Caki2 (cell line): ENCODE measurements at places on chromosomes 16 and 17.

DNA sequence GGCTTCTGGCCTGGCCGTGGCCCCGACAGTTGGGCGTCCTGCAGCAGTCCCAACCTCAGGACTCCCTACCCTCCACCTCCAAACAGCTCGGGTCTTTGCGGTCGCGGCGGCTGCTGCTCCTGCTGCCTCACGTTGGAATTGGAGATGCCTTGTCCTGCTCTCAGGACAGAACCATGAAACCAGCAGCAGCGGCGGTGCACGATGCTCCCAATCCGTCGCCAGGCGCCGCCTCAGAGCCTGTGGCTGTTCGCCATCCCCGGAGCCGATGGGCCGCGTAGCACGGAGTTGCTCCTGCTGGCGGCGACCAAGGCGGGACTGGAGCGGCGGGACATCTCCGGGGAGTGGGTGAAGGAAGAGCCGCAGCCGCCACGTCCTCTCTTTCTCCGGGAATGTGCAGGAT, 1965.9 kb downstream of the TP53TG3F start:
- DNase-seq = no peak

- DNase-seq = no peak
Measured at GRCh38 chr17:33642002-33642401, 348.9 kb upstream of the ASIC2 start.

GRCh38 chr16:65312071-65312470, 190.2 kb upstream of the CDH11 start:
- no peak for DNase-seq

DNA sequence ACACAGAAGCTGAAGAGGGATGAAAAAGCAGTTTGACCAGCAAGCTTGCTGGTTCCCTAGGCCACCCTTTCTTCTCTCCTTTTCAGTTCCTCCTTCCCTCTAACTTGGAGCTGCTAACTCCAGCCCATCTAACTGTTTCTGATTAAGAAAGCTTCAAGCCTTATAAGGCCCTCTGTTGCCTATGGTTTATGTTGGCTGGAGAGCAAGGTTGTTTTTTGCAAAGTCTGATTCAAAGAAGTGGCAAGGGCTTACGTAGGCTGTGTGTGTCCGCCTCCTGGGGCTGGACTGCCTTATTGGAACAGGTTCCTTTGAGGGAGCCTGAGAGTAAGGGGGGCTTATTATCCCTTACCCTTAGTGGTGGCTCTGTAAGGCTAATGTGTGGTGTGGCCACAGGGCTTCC, 7.1 kb downstream of the AKAP1 start:
- DNase-seq = no peak

DNA sequence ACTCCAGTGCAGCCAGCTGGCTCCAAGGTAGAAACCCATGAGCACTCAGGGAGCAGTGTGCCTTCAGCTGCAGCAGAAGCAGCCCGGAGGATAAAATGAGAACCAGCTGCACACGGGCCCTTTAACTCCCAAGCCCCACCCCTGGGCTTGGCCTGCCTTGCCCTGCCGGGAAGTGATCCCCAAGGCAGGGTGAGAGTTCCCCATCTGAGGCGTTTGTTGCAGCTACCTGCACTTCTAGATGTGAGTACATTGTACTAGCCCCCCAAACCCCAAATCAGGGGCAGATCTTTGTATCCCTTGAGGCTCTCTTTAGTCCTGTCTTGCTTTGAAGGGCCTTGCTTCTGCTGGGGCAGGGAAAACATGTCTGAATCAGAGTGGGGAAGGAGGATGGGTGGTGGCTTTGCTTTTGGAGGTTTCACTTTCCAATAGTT, at the start of gene MVP:
Gene MVP, plus strand, starts transcription at position 192 of the 431 bp plus-strand sequence. CDS start 10,088 bp downstream, outside the sequence.
- DNase-seq = peak; percentile 68

- DNase-seq = no peak
Measured at GRCh38 chr17:54425671-54426070, 475.0 kb upstream of the TOM1L1 start.

- DNase-seq = peak; percentile 15
Measured at GRCh38 chr17:35447499-35447898, 1.1 kb downstream of the SLFN13 start.
